ENCODE measurements at places on chromosomes 13 and 19.
A peak's percentile ranks its signal among the peaks of the same experiment; 100 is the strongest.

- DNase-seq = no peak
Observed at GRCh38 chr19:41588497-41589209, 12.7 kb downstream of the CEACAM21 start.

GRCh38 chr13:106132216-106132615 lies 403.2 kb downstream of the EFNB2 start:
- no peak for DNase-seq

GRCh38 chr13:113103646-113104045 lies 1.9 kb upstream of the F7 start:
- DNase-seq = no peak

- DNase-seq = no peak
Observed at GRCh38 chr13:20331419-20331818, 99.3 kb upstream of the GJB6 start.

DNA sequence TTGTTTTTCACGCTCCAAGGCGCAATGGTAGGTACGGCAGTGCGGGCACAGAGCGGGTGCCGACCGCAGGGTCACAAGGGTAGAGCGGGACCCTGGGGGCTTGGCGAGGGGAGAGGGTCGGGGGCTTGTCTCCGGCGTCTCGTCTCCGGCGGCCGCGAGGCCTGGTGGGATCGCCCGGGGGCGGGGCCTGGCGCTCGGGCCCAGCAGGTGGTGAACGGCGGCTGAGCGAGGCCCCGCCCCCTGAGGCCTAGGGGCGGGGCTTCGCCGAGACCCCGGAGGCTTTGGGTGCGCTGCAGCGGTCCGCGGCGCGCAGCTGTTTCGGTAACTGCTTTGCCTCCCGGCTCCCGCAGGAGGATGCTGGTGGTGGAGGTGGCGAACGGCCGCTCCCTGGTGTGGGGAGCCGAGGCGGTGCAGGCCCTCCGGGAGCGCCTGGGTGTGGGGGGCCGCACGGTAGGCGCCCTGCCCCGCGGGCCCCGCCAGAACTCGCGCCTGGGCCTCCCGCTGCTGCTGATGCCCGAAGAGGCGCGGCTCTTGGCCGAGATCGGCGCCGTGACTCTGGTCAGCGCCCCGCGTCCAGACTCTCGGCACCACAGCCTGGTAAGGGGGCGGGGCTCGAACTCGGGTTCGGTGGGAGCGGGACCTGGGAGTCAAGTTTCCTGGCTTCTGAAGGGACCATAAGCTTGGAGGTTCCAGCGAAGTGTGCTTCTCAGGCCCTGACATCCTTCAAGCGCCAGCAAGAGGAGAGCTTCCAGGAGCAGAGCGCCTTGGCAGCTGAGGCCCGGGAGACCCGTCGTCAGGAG lies at the start of gene TSEN34:
Gene TSEN34 (plus strand): TSS at position 298 of the 800 bp plus-strand sequence. CDS start 57 bp downstream, at position 355.
- peak; percentile 63 for DNase-seq

DNA sequence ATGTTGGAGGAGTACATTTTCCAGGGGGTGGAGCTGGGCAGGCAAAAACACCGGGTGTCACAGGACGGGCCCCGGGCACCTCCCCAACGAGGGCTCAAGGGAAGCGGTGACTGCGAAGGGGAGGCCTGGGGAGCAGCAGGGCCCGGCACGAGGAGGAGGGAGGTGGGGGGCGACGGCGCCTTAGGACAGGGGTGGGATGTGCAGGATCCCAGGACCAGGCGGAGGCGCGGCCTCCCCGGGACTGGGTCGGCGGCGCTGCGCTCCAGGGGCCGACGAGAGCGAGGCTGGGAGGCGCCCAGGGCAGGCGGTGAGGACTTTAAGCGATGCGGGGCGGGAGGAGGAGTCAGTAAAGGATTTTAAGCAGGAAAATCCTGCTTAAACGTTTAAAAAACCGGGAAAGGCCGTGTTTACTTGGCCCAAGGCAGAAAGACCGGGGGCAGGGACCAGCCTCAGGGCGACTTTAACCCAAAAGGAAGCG lies 427 bp downstream of the ZNF160 start:
- DNase-seq = peak; percentile 49

DNA sequence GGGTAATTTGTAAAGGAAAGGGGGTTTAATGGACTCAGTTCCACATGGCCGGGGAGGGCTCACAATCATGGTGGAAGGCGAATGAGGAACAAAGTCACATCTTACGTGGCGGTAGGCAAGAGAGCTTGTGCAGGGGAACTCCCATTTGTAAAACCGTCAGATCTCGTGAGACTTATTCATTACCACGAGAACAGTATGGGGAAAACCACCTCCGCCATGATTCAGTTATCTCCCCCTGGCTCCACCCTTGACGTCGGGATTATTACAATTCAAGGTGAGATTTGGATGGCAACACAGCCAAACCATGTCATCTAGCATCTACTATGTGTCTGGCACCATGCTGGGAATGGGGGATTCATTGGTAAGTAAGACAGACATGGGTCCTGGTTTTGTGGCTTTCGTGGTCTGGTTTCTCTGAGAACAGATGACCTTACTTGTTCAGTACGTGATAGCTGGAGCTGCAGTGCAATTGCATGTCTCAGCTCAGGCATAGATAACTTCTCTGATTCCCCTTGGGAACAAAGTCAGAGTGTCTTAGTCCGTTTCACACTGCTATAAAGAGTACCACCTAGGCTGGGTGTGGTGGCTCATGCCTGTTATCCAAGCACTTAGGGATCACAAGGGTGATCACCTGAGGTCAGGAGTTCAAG lies 8.3 kb downstream of the ZNF554 start:
- DNase-seq = no peak

DNA sequence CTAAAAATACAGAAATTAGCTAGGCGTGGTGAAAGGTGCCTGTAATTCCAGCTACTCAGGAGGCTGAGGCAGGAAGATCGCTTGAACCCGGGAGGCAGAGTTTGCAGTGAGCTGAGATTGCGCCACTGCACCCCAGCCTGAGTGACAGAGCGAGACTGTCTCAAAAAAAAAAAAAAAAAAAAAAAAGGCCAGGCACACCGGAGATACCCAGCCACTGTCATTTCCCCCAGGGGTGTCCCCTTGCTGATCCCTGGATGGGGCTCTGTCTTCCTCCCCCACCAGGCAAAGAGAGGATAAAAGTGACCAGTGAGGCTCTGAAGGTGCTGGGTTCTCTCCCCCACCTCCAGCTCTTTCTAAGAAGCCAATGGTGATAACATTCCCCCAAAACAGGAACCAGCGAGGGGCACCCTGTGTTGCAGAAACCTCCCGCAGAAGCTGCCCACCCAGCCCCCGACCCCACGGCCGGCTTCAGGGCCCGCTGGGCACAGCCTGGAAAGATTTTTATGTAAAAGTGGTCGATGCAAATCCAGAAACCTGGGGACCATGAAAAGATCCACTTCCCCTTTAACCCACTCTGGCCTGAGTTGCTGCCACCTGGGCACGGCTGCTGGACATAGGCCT lies 61.4 kb upstream of the KLF2 start:
- DNase-seq = peak; percentile 55

GRCh38 chr19:18419699-18420460 lies 682 bp downstream of the SSBP4 start:
- peak; percentile 82 for DNase-seq

GRCh38 chr13:52739468-52740071 lies at the start of gene CNMD:
Gene CNMD, minus strand, starts transcription at chr13:52739820. Its CDS starts 119 bp downstream, at chr13:52739701.
- DNase-seq = no peak

GRCh38 chr13:107941345-107942029 lies 273.8 kb downstream of the LIG4 start:
- DNase-seq = no peak

GRCh38 chr13:48492096-48492440 lies 40.8 kb downstream of the RCBTB2 start:
- no peak for DNase-seq

DNA sequence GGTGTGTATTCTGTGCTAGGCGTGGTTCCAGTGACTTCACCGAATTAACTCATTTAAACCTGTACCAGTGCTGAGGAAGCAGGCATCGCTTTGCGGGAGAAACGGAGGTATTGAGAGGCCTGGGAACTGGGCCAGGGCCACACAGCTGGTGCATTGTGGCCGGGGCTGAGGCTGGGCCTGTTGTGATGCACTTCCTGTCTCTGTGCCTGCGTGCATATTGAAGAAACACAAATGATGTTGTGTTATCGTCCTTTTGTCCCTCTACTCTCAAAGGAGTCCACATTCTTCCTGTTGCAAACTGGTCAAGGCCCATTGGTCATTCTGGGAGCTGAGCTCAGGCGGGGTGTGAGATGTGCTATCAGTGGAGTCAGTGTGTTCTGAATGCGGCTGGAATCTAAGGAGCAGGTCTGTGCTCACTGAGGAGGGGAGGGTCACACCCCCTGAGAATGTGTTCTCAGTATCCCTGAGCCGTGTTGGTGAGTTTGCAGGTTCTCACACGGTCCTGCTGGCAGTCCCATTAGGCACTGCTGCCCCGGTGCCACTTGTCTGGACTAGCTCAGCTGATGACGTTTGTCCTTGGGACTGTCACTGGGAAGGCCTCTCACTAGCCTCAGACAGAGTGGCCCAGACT lies 62.1 kb downstream of the ARHGEF7 start:
- DNase-seq = no peak

- no peak for DNase-seq
Observed at GRCh38 chr13:35046587-35046986, 104.5 kb downstream of the NBEA start.

- no peak for DNase-seq
Observed at GRCh38 chr13:94464771-94465170, 14.7 kb downstream of the DCT start.

DNA sequence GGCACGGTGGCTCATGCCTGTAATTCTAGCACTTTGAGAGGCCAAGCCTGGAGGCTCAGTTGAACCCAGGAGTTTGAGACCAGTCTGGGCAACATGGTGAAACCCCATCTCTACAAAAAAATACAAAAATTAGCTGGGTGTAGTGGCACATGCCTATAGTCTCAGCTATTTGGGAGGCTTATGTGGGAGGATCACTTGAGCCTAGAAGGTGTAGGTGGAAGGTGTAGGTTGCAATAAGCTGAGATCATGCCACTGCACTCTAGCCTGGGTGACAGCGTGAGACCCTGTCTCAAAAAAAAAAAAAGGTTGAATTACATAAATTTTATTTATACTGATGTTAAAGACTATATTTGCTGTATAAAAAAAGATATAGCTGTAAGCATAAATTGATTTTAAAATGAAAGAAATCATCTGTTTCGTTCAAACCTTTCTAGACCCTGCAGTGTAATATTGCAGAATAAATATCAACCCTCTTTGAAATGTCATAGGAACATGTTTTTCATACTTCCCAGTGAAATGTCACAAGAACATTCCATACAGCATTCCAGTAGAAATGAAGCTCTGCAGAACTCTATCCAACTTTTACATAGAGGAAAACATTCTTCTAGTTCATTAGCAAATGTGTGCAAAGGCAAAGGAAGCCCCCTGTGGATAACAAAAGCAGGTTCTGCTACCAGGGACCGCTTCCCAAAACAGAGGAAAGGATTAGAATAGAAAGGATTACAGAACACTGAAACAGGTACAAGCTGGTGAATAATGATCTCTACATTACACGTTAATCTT lies 76.0 kb downstream of the CAB39L start:
- DNase-seq = no peak

DNA sequence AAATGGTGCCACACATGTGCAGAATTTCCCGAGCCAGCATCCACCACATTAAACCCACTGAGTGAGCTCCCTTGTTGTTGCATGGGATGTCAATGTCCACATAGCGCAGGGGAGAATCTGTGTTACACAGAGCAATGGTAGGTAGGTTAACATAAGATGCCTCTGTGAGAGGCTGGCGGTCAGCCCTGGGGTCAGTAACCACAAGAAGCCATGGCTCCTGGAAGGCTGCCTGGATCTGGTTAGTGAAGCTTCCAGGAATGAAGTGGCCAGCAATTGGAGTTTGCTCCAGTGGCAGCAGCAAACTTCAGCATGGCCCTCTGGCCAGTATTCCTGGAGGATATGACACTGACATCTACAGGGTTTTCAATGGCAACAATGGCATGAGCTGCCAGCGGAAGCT lies 37.0 kb upstream of the PCDH9 start:
- no peak for DNase-seq

- no peak for DNase-seq
Observed at GRCh38 chr13:84297251-84297650, 415.0 kb upstream of the SLITRK1 start.

- DNase-seq = no peak
Observed at GRCh38 chr13:39149896-39150295, 111.6 kb downstream of the NHLRC3 start.

DNA sequence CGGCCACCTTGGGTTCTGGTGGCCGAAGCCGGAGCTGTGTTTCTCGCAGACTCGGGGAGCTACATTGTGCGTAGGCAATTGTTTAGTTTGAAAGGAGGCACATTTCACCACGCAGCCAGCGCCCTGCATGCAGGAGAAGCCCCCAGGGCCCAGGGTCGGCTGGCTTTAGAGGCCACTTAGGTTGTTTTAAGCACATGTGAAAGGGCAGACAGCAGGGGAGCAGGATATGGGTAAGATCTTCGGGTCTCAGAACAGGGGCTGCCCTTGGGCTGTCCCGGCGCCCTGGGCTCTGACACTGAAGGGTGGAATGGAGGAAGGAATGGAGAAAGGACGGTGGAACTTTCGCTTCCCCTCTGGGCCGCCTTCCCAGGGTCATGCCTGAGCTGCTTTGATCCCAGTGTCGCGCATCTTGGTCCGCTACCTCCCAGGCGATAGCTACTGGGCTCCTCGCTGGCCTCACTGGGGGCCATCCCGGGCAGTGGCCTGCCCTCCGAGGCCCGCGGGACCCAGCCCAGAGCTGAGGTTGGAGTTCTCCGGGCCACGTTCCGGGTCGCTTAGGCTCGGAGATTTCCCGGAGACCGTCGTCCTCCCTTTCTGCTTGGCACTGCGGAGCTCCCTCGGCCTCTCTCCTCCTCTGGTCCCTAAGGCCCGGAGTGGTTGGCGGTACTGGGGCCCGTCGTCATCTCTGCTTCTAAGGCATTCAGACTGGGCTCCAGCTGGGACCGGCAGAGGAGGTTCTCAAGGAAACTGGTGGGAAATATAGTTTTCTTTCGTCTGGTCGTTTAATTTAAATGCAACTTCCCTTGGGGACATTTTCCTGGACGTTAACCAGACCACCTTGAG lies 4.3 kb upstream of the POU4F1 start:
- no peak for DNase-seq

DNA sequence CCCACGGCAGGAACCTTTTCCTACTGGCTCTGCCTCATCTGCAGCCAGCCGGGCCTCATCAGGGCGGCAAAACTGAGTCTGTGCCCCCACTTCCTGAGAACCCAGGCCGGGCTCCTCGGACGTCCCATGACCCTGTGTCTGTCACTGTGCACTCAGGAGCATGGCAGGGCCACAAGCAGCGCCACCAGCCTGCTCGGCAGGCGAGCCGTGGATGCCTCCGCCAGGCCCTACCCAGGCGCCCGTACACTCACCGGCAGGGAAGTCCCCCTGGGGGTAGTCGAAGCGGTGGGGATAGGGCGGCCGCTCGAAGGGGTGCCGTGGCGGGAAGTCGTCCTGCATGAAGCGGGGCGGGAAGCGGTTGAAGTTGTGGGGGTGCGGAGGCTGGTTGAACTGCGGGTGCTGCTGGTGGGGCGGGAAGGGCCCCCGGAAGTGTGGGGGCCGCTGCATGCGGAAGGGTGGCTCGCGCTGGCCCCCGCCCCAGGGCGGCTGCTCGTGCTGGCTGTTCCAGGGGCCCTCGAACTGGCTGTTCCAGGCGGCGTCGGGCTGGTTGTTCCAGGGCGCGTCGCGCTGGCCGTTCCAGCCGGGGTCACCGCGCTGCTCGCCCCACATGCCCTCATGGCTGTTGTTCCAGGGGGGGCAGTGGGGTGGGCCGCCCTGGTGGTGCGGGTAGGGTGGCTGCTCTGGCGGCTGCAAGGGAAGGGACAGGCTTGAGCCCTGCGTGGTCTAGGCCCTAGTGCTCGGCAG lies 17.1 kb downstream of the CHERP start:
- no peak for DNase-seq
